ENCODE measurements at places on chromosomes 4 and X.

- no peak for DNase-seq
Observed at GRCh38 chr4:100168521-100168920, 21.7 kb downstream of the DDIT4L start.

GRCh38 chr4:101853691-101854090 lies 63.2 kb downstream of the BANK1 start:
- no peak for DNase-seq

DNA sequence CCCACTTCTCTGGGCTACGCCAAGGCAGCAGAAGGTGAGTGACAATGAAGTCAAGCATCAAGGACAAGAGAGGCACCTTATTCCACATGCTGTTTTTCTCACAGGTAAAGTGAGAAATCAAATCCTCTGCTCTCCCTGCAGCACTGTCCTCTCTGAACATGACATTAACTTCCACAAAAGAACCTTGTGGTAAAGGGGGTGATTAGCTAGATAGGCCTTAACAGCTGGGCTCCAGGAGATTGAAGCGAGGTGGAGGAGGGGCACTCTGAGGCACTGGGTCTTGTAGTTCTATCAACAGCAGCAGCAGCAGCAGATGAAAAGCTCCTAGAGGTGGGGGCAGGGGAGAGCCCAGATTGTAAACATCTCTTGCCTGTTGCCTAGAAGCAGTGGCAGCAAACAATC lies 96.8 kb upstream of the CXXC4 start:
- peak; percentile 99 for DNase-seq

DNA sequence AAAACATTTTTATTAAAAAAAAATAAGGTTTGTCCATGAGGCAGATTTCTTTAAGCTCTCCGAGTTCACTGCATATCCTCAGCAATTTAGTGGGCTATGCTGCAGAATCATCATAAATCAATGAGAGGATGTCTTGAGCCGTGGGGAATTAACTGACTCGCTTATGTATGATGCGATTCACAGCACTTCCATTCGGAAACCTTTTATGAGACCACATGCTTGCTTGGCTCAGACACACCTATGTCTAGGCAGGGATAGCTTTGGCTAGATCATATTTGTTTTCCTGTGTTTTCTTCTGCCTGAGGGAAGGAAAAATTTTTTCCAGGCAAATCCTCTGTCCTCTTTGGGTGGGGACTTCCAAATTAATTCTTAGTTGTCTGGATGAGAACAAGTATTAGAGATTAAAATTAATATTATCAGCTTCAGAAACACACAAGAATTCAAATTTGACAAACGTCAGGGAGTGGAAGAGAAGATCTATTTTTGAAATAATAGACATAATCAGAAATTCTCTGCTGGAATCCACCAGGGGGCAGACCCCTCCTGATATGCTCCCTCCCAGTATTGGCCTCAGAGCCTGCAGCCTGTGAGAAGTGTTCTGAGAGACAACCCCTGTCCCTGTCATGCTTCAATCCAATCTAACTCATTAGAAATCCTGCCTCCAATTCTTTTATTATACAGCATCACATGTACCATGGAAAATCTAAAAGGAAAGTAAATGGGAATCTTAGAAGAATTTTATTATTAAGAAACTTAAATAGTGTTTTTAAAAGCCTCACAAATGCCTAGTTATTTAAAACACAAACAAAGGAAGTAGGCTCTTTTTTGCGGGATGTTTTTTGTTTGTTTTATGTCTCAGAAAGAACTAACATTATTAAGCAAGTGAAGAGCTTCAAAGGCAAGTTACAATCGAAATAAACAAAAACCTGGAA lies 345.1 kb upstream of the TACR3 start:
- DNase-seq: peak; percentile 74

GRCh38 chrX:42752730-42753129 lies 25.2 kb downstream of the PPP1R2C start:
- DNase-seq: no peak

- peak; percentile 15 for DNase-seq
Observed at GRCh38 chr4:57184378-57185029, 74.3 kb upstream of the IGFBP7 start.

GRCh38 chrX:49876750-49877149 lies 2.5 kb upstream of the USP27X start:
- DNase-seq: peak; percentile 51

- DNase-seq: peak; percentile 30
Observed at GRCh38 chrX:69314436-69315348, 149.4 kb upstream of the PJA1 start.

DNA sequence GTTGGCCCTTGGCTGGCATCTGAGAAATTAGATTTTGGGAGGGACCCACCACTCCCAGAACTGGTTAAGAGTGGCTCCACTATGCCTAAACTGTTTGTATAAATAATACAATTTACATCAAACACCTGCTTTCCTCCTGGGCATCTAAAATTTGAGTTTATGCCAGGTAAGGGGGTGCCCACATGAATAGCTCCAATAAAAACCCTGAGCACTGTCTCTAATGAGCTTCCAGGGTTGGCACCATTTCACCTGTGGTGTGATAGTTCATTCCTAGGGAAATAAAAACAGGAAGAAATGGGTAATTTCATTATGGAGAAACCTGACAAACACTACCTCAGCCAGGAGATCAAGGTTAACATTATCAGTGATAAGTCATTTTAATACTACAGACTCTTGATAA lies 119.7 kb downstream of the FRYL start:
- no peak for DNase-seq

DNA sequence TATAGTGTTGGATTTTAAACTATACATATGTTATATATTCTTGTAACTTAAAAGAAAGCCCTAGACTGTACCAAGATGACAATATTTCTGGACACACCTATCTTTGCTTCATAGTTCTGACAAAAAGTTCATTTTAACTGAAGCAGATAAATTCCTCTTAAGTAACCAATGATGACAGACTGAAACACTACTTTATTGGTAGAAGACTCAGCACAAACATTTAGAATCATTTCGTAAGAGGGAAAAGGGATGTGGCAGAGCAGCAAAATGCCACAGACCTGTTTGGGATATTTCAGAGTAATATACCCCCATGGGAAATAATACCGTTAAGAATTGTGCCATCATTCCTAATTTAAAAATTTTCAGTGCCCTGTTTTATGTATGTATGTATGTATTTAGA lies 56.2 kb downstream of the APOO start:
- no peak for DNase-seq

DNA sequence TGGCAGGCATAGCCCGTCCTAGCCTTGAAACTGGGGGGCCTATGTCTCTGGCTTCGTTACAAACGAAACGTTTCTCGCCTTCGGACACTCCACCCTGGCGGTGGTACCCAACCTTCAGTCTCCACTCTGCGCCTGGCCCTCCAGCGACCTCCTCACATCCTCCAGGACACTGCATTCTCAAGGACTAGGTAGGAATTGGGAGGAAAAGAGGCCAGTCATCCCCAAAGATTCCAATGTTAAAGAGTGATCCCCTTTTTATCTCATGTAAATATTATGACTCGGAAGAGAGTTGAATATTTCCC lies 2.1 kb upstream of the NKX6-1 start:
- DNase-seq: no peak

GRCh38 chrX:24890677-24891076 lies 125.1 kb downstream of the ARX start:
- no peak for DNase-seq

DNA sequence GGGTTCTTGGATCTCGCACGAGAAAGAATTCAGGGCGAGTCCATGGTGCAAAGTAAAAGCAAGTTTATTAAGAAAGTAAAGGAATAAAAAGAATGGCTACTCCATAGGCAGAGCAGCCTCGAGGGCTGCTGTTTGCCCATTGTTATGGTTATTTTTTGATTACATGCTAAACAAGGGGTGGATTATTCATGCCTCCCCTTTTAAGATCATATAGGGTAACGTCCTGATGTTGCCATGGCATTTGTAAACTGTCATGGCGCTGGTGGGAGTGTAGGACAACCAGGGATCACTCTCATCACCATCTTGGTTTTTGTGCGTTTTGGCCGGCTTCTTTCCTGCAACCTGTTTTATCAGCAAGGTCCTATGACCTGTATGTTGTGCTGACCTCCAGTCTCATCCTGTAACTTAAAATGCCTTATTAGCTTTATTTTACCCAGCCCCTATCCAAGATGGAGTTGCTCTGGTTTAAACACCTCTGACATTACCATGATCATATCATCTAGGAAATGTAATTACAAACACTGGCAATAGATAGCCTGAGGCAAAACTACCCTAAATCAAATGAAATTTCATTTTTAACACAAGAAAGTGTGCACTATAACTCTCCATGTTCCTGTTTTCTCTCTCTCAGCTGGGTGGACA lies 94.3 kb upstream of the ATXN3L start:
- DNase-seq: no peak

- no peak for DNase-seq
Observed at GRCh38 chr4:7466904-7467303, 32.2 kb upstream of the PSAPL1 start.

- no peak for DNase-seq
Observed at GRCh38 chr4:73844345-73844744, 7.9 kb downstream of the CXCL6 start.

DNA sequence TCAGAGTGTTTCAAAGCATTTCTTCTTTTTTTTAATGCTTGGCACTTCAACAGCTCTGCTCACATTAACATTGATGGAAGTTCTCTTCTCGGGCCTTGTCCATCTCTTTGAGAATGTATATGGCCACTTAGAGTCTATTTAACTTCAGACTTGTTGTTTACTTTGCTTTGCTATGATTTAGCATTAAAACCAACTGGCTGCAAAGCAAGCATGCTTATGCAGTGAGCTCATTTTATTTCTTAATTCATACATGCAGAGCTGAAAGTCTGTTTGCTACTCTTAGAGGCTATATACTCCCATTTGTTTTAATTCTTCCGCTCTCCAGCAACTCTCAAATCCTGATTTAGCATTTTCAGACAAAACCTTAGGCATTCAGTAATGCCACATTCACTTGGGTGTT lies 107.6 kb upstream of the PACRGL start:
- DNase-seq: peak; percentile 7

GRCh38 chrX:39705290-39705689 lies 392.5 kb downstream of the BCOR start:
- peak; percentile 53 for DNase-seq

DNA sequence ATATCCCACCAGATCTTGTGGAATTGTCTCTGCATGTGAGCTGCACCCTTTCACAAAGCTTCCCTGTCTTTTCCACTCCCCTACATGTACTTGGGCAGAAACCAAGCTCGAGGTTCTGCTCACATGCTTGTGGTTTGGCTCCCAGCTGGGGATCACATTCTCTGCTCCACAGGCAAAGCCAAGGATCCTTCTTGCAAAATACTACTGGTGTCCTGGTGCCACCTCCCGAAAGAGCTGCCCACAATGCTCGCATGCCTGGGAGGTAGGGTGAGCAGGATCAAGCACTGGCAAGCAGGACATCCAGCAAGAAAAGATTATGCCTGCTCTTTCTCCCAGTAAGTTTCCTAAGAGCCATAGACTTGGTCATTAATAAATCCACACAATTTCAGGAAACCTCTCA lies 45.1 kb upstream of the PPARGC1A start:
- no peak for DNase-seq

- DNase-seq: no peak
Observed at GRCh38 chrX:56226980-56227379, 5.2 kb upstream of the KLF8 start.

GRCh38 chrX:54085666-54086065 lies 41.4 kb upstream of the PHF8 start:
- DNase-seq: no peak

DNA sequence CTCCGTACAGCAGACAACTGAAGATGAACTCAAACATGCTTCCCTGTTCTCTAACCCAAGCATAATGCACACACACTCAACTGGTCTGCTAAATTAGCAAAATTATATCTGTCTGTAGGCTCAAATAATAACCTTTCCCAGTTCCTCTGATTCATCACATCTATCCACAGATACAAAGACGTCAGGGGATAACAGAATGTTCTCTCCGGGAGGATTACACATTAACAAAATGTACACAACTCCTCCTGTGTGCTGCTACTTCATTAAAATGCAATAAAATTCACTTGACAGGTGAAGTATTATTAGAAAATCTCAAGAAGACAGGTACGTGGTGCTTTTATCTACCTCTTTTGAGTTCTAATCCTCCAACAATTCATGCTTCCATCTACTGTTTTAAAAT lies 57.4 kb downstream of the FAT1 start:
- DNase-seq: no peak

GRCh38 chr4:180512801-180513475 lies 1730.3 kb upstream of the TENM3 start:
- peak; percentile 24 for DNase-seq

- DNase-seq: peak; percentile 2
Observed at GRCh38 chr4:54723820-54724219, 66.1 kb downstream of the KIT start.

- no peak for DNase-seq
Observed at GRCh38 chr4:181061787-181062186, 1181.4 kb upstream of the TENM3 start.

DNA sequence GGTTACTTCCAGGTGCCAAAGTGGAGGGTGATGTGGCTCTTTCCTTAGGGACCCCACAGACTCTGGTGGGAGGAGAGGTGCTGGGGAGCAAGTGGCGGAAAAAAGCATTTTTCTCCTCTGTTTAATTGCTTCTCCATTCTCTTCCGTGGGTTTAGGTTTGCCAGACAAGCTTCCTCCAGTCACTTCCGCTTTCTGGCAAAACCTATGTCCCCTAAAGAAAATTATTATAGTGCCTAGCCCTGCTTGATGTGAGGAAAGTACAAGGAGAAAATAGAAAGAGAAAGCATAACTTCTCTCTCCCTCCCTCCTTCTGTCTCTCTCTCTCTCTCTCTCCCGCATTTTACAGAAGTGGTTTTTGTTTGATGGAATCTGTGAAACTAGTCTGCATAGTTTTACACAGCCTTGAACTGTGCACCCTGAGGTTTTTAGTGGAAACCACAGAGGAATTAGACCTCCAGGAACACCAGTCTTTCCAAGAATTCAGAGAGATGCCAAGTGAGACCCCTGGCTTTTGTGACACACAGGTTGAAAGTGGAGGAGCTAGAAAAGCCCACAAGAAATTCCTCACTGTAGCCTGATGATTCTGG lies 231.1 kb upstream of the ANXA3 start:
- no peak for DNase-seq

GRCh38 chrX:22603060-22603459 lies 330.3 kb downstream of the CBLL2 start:
- no peak for DNase-seq

- no peak for DNase-seq
Observed at GRCh38 chr4:113788888-113789287, 27.4 kb upstream of the CAMK2D start.

DNA sequence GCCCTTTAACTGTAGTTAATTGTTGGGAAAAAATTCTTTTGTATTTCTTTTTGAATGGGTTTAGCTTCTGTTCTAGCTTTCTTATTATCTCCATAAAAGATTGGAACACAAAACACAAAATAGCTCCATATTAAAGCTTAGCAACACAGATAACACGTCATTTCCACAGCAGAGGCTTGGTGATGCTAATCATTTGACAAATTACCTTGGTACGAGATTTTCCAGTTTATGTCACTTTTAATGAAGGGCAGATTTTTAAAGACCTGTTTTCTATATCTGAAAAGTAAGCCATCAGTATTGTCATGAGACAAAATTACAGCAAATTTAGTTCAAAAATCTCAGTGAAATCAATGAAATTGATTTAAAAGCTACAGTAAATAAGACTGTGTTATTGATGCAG lies 27.4 kb downstream of the FAM149A start:
- no peak for DNase-seq

GRCh38 chr4:1097553-1097952 lies 15.8 kb downstream of the RNF212 start:
- no peak for DNase-seq
